ENCODE measurements at places on chromosomes 7 and 10.
A peak's percentile ranks its signal among the peaks of the same experiment; 100 is the strongest.

DNA sequence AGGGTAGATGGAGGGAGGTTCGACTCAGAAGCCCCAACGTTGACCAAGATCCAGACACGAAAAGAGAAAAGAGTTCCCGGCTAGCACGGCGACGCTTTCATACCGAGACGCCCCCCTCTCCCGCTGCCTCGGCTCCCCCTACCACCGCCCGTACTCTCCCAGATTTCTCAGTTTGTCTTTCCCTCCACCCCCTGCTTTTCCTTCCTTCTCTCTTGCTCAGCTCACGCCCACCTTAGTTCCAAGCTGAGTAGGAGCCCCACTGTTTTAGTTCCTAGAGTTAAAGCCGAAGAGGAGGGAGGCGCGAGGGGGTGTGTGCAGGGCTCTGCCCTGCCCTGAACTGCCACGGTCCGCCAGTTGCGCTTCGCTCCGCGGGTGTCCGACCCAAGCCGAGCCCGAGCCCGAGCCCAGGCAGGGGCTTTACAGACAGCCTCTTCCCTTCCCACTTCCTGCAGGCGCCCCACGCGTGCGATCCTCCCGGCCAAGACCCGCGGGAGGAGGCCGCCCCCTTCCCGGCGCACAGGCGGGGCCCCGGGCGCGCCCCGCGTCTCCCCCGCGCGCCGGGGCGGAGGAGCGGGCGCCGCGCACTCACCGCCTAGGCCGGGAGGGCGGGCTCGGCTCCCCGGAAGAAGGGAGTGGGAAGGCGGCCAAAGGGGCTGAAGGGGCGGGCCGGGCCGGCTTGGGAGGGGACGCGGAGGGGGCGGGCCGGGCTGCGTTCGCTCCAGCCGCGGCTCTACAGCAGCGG lies at the start of gene EPHB6:
Gene EPHB6 (plus strand): TSS at position 705 of the 742 bp plus-strand sequence. CDS start 8,152 bp downstream, outside the sequence.
- DNase-seq, result peak; percentile 85

DNA sequence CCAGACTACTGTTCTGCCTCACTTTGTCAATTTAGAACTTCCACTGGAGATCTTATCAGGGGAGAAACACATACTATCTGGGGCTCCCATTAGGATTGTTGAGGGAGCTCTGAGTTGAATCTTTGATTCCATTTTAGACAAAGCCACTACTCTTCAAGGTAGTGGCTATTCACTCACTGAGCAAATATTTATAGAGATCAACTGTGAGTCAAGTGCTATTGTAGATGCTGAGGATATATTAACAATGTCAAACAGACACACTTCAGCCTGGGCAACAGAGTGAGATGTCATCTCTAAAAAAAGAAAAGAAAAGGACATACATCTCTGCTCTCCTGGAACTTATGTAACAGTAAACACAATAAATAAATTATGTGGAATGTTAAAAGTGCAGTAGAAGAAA lies 315.3 kb downstream of the PTEN start:
- DNase-seq, result no peak

DNA sequence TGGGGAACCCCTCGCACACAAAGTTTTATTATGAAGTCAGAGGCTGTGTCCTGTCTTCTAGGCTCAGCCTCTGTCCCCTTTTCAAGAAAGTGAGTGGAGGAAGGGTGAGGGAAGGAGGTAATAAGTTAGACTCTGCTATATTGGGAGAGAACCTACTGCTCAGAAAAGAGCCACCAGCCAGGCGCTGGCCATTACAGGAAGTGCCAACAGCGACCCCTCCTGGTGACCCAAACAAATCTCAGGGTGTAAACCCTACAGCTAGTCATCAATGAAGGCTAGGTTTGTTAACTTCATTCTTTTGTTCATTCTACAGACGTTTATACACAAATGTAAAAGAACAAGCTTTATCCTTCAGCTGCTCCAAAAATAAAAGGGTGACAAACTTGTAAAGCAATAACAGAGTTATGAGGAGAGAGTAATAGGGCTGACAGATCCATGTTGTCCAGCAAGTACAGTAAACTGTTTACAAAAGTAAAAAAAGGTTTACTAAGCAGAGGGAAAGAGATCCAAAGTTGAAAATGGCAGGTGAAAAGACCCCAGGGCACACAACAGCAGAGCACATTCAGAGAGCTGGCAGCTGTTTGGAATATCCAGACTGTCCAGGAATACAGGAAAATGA lies 82.7 kb downstream of the FAM204A start:
- peak; percentile 28 for DNase-seq

- DNase-seq, result no peak
Observed at GRCh38 chr7:110204527-110204926, 886.4 kb upstream of the LRRN3 start.

DNA sequence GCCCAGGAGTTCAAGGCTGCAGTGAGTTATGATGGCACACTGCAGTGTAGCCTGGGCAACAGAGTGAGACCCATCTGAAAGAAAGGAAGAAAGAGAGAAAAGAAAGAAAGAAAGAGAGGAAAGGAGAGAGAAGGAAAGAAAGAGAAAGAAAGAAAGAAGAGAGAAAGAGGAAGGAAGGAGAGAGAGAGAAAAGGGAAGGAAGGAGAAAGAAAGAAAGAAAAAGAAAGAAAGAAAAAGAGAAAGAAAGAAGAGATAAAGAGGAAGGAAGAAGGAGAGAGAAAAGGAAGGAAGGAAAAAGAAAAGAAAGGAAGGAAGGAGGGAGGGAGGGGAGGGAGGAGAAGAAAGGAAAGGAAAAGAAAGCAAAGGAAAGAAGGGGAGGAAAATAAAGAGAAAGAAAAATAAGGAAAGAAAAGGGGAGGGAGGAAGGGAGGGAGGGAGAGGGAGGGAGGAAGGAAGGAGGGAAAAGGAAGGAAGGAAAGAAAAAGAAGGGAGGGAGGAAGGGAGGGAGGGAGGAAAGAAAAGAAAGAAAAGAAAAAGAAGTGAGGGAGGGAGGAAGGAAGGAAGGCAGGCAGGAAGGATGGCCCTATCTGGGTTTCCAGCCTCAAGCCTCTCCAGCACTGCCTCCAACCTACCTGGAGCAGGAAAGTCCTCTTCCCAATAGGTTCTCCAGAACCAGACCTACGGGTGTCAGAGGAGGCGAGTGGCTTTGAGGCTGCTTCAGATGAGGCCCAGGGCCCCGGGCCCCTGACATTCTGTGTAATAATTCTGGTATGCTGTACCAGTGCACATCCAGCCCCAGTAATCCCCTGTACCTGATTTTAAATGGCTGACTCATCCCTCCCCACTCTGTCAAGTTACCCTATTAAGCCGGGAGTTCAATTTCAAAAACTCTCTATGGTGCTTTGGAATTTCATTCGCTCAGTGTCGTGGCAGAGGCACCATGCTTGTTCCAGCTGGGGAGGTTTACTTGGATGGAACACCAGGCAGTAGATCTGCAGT lies 6.8 kb upstream of the PARD3 start:
- DNase-seq, result no peak

- no peak for DNase-seq
Observed at GRCh38 chr10:92265687-92266258, 25.1 kb downstream of the CPEB3 start.

DNA sequence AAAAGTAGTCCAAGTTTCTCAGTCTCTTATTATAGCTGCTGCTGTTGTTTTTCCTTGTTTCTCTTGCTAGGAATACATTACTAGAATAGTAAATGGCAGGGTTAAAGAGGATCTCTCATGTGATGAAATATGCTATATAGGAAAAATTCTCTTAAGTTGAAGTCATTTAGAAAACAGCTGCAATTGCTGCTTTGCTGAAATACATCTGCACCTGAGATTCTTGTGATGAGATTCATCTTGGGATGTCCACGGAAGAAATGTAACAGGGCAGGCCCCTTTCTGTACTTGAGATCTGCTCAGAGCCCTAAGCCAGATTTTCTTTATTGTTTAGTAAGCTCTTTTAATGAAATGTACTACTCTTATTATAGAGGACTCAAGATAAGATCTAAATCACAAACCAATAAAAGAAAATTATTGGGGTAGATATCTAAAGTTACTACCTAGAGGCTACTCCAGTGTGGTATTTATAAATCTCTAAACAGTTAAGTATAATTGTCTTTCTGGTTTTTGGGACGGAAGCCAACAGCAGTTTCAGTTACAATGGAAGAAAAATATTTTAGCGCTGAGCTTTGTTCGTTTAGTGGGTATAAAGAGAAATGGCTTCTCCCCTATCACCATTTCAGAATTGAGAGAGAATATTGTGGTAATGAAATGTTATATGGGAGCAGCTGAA lies 701.5 kb downstream of the KCNMA1 start:
- DNase-seq, result no peak

DNA sequence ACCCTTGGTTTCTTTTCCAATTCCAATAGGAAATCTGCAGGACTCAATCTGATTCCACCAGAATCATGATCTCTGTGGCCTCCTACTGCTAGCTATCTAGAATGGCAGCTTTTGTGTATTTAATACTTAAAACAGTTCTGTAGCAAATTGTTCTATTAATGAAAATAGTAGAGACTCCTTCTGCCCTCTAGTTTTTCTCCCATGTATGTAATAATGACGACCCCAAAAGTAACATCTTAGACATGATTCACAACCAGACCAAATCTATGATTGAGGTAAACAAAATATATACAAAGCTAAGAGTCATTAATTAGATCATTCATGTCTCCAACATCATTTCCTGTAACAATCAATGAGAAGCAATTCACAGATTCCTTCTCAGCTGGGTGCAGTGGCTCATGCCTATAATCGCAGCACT lies 259.1 kb upstream of the MKLN1 start:
- DNase-seq, result no peak

- no peak for DNase-seq
Observed at GRCh38 chr7:8063706-8064297, 95.2 kb downstream of the GLCCI1 start.

DNA sequence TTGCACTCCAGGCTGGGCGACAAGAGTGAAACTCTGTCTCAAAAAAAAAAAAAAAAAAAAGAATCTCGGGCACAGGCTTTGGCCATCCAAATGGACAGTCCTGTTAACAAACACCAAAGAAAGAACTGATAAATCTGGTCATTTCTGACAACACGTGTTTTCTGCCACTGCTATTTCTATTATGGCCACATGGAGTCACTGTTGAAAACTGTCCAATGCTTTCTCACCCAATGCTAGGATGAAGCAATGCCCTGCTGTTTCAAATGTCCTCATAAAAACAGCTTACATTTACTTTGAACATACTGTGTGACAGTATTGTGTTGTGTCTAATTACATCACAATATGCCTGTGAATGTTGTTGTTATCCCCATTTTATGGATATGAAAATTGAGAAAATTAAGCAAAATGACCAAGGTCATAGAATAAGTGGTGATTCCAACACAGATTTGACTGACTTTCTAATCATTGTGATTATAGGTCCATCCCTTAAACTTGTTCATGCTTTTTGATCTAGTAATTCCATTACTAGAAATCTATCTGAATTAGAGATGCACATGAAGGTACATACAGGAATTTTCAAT lies 19.9 kb upstream of the MAP3K8 start:
- peak; percentile 56 for DNase-seq

Measured in colonic mucosa (tissue), 4 donors.